ENCODE measurements at places on chromosomes 5 and 9.

- DNase-seq = no peak
Observed at GRCh38 chr9:82554381-82554780, 508.6 kb downstream of the RASEF start.

- DNase-seq = no peak
Observed at GRCh38 chr5:52708463-52708862, 79.3 kb upstream of the ITGA1 start.

GRCh38 chr9:116883676-116884075, 196.6 kb downstream of the TRIM32 start:
- no peak for DNase-seq

DNA sequence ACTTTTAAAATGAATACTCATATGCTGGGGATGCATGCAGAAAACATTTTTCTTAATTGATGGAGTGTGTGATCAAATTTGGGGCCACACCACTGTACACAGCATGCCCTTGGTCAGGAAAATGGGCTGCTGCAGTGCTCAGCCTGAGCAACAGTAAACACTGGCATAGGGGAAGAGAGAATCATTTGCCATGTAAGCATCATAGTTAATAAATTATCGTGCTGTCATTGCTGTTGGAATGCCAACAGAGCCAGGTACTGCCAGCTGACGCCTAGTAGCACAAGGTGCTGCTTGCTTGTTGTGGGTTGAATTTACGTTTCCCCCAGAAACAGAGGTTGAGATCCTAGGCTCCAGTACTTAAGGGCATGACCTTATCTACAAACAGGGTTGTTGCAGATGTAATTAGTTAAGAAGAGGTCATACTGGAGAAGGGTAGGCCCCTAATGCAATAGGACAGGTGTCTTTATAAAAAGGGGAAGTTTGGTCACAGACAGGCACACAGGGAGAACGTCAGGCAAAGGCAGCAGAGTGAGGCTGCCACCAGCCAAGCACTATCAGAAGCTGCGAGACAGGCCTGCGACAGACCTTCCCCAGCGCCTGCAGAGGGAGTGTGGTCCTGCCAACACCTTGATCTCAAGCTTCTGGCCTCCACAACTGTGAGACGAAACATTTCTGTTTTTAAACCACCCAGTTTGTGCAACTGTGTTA, 25.3 kb downstream of the DAP start:
- no peak for DNase-seq

- DNase-seq = no peak
Observed at GRCh38 chr9:77455312-77455927, 192.7 kb downstream of the GNA14 start.

GRCh38 chr9:113465599-113466140, 2.1 kb downstream of the RGS3 start:
- no peak for DNase-seq

All from activated CD4-positive, alpha-beta T cell treated with anti-CD3 and anti-CD28 coated beads, Interleukin-2, amount 50 U/mL, for 4 hours (primary cell).